ENCODE measurements at places on chromosomes 12 and 14. TPM values are rescaled to one million over a fixed set of nuclear protein-coding genes. Genes with fewer than 3 reads are reported as not detected.

The GPR132 gene
- total RNA-seq, result under 0.01 TPM

The NAV3 gene
- 6.3 TPM for total RNA-seq

The EPS8 gene
- total RNA-seq, result 10.1 TPM

The SMAGP gene
- total RNA-seq, result 12.3 TPM

The ANO4 gene
- total RNA-seq, result 0.16 TPM

The CLEC4D gene
- not detected for total RNA-seq

The GLT8D2 gene
- 1.4 TPM for total RNA-seq

The STXBP6 gene
- 0.16 TPM for total RNA-seq

The NYNRIN gene
- total RNA-seq, result 13.8 TPM

The EMP1 gene
- total RNA-seq, result 95.0 TPM

The TMEM229B gene
- total RNA-seq, result 0.97 TPM

The DIABLO gene
- total RNA-seq, result 52.8 TPM

The HHIPL1 gene
- total RNA-seq, result 1.9 TPM

The SYT1 gene
- 3.6 TPM for total RNA-seq

The ABCC9 gene
- total RNA-seq, result under 0.01 TPM

The NOXRED1 gene
- 0.25 TPM for total RNA-seq

The KLRG1 gene
- 0.25 TPM for total RNA-seq

The DNAJC22 gene
- total RNA-seq, result 0.94 TPM

The CPNE6 gene
- total RNA-seq, result not detected

The MANSC4 gene
- total RNA-seq, result not detected

The CDKN1B gene
- total RNA-seq, result 42.2 TPM

The MYO1H gene
- not detected for total RNA-seq

The SCNN1A gene
- total RNA-seq, result not detected

The ACRBP gene
- 0.57 TPM for total RNA-seq

The GPR135 gene
- 1.1 TPM for total RNA-seq

The TMEM19 gene
- 35.9 TPM for total RNA-seq

The RHNO1 gene
- 16.2 TPM for total RNA-seq

The PRICKLE1 gene
- total RNA-seq, result 25.9 TPM

The KRT85 gene
- total RNA-seq, result not detected

The PRPH gene
- total RNA-seq, result not detected

The NEMF gene
- 125 TPM for total RNA-seq

The DBX2 gene
- not detected for total RNA-seq

The BTG1 gene
- total RNA-seq, result 65.8 TPM

The SYNE3 gene
- total RNA-seq, result 11.5 TPM

The AEBP2 gene
- total RNA-seq, result 42.4 TPM

The TDP1 gene
- 21.0 TPM for total RNA-seq

Data from bladder microvascular endothelial cell (primary cell).